ENCODE measurements at places on chromosomes 6 and 20.

DNA sequence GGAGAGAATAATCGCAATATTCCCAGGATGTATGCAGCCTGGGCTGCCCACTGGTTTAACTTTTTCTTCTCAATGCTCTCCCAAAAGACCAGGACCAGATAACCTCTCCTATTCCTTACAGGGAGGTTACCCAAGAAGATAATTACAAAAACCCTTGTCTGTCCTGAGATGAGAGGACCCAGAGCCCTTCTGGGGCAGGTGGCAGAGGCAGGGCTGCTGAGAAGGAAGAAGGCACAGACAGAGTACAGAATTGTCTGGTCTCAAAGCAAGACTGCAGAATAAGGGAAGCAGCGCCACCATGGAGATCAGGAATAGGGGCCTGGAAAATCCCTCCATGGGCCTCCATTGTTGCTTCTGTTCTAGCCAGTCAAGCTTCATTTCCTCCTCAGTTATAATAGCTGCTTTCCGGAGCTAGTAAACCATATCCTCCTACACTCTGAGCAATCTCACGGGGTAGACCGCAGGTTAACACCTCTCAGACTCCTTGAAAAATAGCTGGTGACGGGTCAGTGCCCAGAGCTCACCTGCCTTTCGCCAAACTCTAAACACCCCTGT, 463 bp upstream of the HLA-DMB start:
- peak; percentile 80 for DNase-seq

- no peak for DNase-seq
These were observed 4.4 kb upstream of the PLCB1 start for GRCh38 chr20:8127553-8128255.

DNA sequence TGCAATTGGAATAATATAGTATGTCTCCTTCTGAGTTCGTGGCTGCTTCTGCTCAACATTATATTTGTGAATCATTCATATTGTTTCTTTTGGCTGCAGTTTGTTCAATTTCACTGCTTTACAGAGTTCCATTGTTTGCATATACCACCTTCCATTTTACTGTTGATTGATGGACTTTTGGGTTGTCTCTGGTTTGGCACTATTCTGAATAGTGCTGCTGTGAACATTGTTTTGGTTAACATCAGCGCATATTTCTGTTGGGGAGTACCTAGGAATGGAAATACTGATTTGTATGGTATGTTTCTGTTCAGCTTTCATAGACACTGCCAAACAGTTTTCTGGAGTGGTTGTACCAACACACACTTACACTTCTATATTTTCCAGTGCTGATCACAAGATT, 46.9 kb downstream of the UST start:
- no peak for DNase-seq

- DNase-seq, result no peak
These were observed 74.1 kb downstream of the LMBRD1 start for GRCh38 chr6:69722683-69723082.

DNA sequence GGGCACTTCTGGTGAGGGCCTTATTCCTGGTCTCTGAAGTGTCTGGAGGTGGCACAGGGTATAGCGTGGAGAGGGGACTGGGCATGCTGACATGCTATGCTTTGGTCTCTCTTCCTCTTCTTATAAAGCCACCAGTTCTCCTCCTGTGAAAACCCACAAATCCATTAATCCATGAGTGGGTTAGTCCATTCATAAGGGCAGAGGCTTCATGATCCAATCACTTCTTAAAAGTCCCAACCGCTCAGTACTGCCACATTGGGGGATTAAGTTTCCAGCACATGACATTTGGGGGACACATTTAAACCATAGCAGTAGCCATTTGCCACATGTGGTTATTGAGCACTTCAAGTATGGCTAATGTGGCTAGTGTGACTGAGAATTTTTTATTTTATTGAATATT, 3.8 kb upstream of the TRIB3 start:
- DNase-seq, result no peak

DNA sequence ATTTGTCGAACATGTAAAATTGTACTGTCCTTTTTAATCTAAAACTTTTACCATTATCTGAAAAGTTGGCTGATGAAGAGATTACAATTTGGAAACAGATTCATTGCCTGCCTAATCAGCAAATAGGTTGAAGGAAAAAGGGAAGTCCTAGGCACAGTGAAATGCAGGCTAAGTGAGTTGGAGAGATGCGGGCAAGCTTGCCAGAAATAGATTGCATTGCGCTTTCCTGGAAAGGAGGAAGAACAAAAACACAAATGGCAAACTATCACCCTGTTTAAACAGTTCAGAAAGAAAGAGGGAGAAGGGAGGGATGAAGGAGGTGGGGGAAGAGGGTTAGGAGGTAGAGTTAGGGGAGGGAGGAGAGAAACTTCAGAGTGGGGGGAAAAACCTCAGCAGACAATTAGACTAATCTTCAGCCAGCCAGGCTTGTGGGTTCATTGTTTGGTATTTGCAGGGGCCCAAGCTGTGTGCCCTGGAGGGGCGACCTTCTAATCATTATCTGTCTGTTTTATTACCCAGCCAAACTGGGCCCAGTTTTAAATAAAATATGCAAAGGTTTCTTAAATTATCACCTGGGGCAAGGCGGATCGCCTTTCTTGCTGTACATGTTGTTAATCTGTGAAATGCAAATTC, 465.2 kb downstream of the TFAP2B start:
- no peak for DNase-seq

- no peak for DNase-seq
These were observed 146.3 kb downstream of the MTFR2 start for GRCh38 chr6:136103763-136104311.

- DNase-seq, result peak; percentile 58
These were observed 12.2 kb upstream of the DSTN start for GRCh38 chr20:17557675-17558006.

- peak; percentile 12 for DNase-seq
These were observed 71.0 kb downstream of the SOX4 start for GRCh38 chr6:21664314-21665109.

- DNase-seq, result no peak
These were observed 117.0 kb upstream of the UST start for GRCh38 chr6:148629592-148630465.

DNA sequence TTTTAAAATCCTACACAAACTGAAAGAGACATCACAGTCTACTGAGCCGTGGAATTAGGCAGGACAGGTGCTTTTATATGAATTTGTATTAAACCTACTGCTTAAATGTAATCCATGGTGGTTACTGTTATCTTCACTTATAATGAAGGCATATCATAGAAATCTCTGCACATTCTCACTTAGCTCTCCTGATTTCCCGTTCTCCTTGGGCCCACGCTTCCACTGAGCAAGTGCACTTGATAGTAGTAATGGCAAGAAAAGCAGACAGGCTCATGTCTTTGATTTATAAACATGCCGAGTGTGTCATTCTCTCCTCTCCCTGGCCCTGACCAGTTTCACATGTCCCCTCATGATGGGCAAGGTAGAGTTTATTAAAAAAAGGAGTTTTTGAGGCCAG, 186.3 kb downstream of the HIVEP2 start:
- DNase-seq, result no peak

GRCh38 chr6:135867332-135867731, 15.8 kb downstream of the PDE7B start:
- DNase-seq, result no peak
